ENCODE measurements at places on chromosomes 11 and 22.
A peak's percentile ranks its signal among the peaks of the same experiment; 100 is the strongest.

DNA sequence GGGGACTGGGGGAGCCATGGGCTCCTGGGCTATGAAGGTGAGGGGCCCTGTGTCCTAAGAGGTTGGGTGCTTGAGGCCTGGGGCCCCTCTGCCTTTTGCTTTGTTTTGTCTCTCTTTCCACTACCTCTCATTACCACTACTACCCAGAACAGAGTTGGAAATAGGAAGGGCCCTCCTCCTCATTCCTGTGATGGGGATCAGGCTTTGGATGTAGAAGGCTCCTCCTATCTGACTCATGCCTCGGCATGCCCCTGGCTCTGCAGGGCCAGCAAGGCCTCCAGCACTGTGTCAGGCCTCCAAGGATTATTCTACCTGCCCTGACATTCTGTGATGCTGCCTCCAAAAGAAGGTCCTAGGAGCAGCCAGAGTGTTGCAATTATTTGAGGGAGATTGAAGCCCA lies 766 bp downstream of the IZUMO1R start:
- no peak for DNase-seq

DNA sequence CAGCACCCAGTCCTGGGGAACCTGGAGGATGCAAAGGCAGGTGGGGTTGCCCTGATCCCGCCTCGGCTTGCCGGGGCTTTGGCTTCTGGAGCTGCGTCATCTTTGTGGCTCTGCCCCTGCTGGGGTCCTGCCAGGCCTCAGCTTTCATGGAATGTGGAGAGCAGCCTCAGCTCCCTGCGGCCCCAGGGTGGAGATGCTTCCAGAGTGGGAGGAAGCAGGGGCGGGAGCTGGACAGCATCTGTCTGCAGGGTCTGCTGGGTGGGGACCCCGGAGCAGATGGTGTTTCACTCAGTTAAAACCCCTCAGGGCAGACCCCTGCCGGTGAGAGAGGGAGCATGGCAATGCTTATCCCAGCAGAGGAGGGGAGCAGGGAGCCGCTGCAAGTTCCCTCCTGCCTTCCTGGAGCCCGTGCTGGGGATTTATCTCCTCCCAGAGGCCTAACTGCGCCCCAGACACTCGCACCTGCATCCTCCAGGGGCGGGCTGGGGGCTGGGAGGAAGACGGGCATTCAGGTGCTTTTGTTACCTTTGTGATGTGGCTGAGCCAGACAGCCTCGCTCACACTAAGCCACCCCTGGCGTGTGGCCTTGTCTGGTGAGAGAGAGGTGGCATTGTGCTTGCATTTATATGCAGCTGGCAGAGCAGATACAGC lies 15.7 kb downstream of the GRIK4 start:
- no peak for DNase-seq

DNA sequence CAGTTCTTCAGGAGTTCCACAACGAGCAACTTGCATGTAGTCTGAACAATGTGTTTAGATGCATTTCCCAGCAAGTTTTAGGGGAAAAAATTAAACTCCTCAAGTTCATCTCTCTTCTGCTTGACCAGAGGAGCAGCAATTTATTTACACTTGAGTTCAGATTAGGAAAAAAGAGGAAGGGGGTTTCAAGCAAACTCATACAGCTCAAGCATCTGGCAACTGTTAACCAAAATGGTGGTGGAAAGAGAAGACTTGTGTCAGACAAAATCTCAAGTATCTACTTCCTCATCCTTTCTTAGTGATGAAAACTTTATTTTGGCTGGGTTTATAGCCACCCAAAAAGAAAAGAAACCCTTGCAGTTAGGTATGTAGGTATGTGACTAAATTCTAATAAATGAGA lies 29.1 kb upstream of the PICALM start:
- no peak for DNase-seq

GRCh38 chr11:61149624-61150615 lies 11.3 kb downstream of the VPS37C start:
- DNase-seq: no peak

DNA sequence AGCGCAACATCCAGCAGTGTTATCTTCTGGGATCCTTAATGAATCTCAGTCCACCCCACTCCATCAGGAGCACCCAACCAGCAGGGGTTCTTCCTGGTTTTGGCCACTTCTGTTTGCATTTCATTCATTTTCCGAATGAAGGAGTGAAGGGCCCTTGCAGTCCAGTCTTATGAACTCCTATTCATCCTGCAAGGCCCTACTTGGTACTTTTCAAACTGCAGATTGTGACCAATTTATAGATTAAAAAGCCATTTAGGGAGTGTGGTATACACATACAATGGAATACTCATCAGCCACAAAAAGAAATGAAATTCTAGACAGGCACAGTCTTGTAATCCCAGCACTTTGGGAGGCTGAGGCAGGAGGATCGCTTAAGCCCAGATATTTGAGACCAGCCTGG lies 10.2 kb upstream of the MN1 start:
- no peak for DNase-seq

DNA sequence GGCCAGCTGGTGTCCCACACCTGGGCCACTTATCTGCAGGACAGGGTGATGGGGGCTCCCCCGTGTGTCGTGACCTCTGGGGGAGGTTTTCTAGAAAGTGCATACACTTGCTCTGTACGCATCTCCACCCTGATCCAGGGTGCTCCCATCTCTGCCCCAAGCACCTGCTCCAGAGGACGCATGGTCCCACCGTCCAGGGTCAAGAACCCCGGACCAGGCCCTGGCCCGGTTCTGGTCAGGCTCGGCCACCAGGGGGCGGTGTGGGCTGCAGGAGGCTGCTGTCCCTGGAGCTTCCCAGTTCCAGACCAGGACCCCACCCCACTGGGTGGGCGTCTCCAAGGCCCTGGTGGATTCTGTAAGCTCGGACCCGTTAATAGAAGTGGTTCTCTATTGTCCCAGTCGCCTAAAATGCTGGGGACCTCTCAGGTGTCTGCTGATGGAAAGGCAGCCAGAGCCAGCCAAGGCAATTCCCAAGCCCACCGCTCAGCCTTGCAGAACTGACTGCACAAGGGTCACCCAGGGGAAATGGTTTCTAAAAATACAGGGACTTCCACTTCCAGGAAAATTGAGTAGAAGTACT lies 34.7 kb upstream of the SEPTIN5 start:
- no peak for DNase-seq

DNA sequence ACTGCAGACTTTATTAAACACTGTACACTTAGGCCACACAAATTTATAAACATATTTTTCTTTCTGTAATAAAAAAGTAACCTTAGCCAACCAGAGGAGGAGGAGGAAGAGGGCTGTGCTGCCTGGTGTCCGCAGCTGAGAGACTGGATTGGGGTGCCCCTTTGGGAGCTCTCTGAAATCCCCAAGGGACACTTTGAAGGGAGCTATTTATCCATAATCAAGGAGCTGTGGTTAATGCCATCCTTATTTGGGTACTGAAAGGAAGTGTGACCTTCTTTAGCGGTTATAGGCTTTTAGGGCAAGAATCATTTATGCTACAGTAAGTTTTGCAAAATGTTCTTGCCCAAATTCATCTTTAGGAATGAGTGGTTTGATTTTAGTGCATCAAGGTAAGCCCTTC lies 125.8 kb downstream of the RASSF10 start:
- no peak for DNase-seq

- no peak for DNase-seq
Measured at GRCh38 chr11:58525037-58525614, 17.2 kb upstream of the OR5B21 start.

DNA sequence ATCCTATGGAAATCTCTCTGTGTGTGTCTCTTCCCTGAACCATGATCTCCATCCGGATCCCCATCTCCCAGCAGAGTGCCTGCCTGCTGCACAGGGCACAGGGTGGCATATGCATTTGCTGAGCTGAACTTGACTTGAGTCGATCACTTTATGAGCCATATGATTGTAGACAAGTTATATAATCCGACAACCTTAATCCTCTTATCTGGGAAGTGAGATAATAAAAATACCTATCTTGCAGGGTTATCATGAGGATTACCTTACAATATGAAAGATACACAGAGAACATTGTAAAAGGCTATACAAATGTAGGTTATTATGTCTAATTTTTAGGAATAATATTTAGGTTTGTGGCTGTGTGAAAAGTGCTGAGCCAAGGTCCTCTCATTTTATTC lies 124.5 kb downstream of the ST3GAL4 start:
- DNase-seq: no peak

GRCh38 chr11:73480677-73481076 lies 104.5 kb downstream of the RELT start:
- DNase-seq: no peak

- no peak for DNase-seq
Measured at GRCh38 chr22:50190941-50191741, 5.4 kb downstream of the TRABD start.

- no peak for DNase-seq
Measured at GRCh38 chr11:74948546-74948897, 369 bp downstream of the XRRA1 start.

DNA sequence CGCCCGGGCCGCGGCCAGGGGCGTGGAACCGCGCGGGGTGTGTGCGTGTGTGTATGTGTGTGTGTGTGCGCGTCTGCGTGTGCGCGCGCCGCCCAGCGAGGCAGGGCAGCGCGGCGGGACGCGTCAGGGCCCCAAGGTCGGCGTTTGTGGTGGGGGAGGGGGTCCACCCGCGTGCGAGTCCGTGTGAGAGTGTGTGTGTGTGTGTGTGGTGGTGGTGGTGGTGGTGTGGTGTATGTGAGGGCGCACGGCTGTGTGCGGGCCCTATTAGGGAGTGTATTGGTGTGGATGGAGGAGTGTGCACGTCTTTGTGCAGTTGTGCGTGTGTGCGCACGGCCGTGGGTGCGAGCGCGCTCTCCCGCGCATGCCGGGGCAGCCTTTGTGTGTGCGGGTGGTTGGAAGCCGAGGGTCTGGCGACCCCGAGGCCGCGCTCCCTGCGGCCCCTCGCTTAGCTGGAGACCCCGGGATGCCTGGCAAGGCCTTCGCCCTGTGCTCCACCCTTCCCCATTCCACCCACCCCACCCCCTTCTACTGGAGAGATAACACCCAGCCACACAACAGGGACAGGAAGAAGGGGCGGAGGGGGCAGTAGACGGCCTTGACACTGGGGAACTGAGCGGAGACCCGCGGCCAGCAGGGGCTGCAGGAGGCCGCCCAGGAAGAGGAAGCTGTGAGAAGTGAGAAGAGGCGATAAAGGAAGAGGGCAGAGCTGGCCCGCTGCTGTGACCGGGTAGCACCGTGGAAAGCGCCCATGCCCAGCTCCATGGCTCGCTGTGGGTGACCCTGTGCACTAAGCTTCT lies 528 bp upstream of the ARRB1 start:
- no peak for DNase-seq

- no peak for DNase-seq
Measured at GRCh38 chr11:73099512-73100266, 42.4 kb downstream of the FCHSD2 start.

- no peak for DNase-seq
Measured at GRCh38 chr22:29090039-29090438, 17.2 kb downstream of the KREMEN1 start.

DNA sequence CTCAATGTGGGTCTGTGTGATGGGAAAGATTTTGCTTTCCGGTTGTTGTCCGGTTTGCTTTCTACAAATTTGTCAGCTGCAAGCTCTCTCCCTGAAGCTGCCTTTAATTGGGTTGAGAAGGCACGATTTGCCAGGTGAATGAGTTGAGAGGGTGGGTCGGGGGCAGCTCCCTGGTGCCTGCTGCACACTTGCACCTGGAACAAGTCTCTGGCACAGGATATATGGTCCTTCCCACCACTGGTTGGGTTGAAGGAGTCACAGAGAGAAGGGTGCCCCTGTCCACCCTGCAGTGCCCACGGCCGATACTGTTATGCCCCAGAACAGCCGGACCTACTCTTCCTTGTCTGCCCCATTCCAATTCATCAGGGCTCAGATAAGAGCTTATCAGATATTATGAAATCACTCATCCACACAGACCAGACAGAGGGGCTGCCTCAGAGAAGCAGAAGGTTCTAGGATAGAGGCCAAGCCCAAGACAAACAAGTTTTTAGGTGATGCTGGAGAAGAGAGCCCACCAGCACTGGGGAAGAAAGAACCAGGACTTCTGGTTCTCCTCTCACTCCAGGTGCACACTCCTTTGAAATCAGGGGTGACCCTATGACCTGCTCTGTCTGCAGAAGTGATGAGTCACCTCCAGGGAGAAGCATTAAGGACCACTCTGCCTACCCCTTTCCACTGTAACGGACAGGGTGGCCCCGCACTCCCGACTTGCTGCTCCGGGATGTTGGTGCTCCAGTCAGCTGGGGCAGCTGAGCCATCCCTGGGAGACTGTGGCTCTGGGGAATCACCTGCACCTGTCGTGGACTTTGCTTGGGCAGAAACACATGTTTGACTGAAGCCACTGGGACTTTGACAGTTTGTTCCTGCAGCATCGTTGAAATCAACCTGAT lies 45.3 kb downstream of the RTL6 start:
- DNase-seq: no peak

- DNase-seq: peak; percentile 39
Measured at GRCh38 chr11:132026746-132027145, 656.3 kb downstream of the NTM start.

DNA sequence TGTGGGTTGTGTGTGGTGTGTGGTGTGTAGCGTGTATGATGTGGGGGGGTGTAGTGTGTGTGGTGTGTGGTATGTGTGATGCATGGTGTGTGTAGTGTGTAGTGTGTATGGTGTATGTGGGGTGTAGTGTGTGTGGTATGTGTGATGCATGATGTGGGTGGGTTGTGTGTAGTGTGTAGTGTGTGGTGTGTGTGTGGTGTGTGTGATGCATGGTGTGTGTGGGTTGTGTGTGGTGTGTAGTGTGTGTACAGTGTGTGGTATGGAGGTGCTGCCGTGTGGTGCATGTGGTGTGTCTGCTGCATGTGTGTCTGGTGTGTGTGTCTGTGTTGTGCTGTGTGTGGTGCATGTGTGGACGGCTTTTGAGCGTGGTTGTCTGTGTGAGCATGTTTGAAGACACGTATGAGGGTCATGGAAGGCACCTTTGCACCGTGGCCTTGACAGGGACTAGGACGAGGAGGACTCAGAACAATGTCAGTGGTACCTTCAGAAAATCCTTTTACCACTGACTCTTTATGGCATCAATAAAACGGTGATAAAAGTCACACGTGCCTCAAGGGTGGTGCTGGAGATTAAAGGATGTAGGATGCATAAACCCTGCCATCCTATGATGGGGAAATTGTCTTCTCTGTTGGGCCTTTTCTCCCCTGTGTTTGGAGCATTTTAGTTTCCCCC lies 328.7 kb upstream of the B3GAT1 start:
- no peak for DNase-seq

GRCh38 chr11:46729110-46730027 lies 10.4 kb downstream of the F2 start:
- DNase-seq: no peak

DNA sequence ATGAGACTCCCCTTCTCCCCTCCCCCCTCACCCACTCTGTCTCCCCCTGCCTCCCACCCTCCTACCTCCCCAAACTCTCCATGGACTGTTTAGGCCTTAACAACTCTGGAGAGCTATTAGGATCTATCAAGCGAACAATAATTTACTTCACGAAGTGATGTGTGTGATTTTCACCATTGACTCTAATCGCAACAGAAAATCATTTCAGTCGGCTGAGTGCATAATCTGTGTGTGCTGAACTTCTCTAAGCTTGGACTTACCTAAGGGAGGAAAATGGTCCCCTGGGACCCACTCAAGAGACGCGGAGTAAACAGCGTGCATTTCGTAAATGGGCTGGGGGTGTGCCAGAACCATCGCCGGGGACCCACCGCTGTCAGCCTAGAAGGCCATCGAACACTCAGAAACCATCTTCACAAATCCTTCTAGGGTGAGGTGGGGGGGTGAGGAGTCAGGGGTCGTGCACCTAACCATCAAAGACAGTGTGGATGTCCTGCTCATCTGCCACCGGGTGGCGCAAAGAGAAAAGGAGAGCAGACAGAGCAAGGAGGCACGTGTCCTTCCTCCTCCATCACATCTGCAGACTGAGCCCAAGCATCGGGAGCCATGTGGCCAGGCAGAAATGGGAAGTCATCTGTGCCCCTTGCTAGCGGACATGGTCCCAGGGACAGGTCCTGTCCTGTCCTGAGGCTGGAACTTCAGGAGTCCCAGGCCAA lies 62.1 kb upstream of the NUP50 start:
- peak; percentile 35 for DNase-seq

All from NCI-H2081 (cell line).